ENCODE measurements at places on chromosomes 13 and 19. TPM values are rescaled to one million over a fixed set of nuclear protein-coding genes. Genes with fewer than 3 reads are reported as not detected.

- no peak for DNase-seq
These were observed 156.8 kb downstream of the DNAJC3 start for GRCh38 chr13:95833719-95834118.

GRCh38 chr13:44404261-44405132, 30.9 kb downstream of the SERP2 start:
- no peak for DNase-seq

- no peak for DNase-seq
These were observed 2.4 kb downstream of the CRLF1 start for GRCh38 chr19:18603958-18604819.

GRCh38 chr19:47107953-47108746, 5.4 kb downstream of the ZC3H4 start:
- no peak for DNase-seq

GRCh38 chr19:38815059-38816001, 2.6 kb upstream of the LGALS4 start:
- DNase-seq = no peak

Gene DMPK
- 212 TPM for total RNA-seq

GRCh38 chr13:114303700-114304327, 10.5 kb upstream of the CHAMP1 start:
- no peak for DNase-seq

Gene ZNF534
- 0.68 TPM for total RNA-seq

DNA sequence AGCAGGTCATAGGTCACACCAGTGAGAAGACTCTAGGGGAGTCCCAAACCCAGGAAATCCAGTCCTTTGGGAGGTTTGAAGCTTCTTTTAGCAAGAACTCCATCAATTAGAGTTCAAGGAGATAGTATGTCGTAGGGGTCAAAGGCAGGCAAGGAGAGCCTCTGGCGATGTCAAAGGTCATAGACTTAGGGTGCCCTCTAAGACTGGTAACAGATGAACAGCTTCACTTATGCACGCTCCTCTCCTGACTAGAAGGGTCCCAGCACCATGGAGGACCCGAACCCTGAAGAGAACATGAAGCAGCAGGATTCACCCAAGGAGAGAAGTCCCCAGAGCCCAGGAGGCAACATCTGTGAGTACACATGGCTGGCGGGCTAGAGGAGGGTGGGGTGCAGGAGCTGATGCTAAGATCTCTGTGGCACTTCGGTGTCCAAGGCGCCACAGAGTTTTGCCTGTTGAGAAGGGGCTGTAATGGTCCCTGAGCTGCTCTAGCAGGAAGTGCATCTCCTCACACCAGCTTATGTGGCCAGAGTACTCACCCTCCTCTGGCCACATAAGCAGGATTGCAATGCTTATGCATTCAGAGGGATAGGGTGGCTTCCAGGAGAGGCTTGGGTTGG, 557 bp downstream of the ZNF576 start:
- DNase-seq = no peak

GRCh38 chr13:24931450-24932251, 164.3 kb upstream of the PABPC3 start:
- no peak for DNase-seq

GRCh38 chr13:101785858-101786257, 333.4 kb downstream of the ITGBL1 start:
- DNase-seq = no peak

DNA sequence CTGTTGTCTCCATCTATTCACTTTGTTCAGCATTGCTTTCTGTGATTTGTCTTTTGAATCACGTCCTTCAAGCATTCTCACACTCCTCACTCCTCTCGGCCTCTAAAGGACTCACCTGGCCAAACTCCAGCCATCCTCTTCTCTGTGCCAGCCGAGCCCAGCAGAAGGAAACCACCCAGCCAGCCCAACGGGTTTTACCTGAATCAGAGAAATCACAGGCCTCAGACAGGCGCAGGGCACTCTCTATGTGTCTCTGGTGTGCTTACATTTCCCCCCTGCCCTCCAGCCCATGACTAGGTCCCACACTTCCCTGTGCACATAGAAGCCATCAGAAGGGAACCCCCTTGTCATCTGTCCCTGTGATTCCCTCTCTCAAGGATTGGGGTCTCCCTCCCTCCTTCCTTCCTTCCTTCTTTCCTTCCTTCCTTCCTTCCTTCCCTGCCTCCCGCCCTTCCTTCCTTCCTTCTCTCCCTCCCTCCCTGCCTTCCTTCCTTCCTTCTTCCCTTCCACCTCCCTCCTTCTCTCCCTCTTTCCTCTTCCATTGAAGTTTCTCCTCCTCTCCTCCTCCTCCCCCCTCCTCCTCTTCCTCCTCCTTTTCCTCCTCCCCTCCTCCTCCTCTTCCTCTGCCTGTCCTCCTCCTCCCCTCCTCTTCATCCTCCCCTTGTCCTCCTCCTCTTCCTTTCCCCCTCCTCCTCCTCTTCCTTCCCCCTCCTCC, 8.8 kb upstream of the ZNF541 start:
- DNase-seq = no peak

Gene COG6
- 28.9 TPM for total RNA-seq

Gene TMPRSS9
- total RNA-seq = 0.54 TPM

GRCh38 chr13:98260357-98261164, 83.5 kb upstream of the RNF113B start:
- DNase-seq = no peak

DNA sequence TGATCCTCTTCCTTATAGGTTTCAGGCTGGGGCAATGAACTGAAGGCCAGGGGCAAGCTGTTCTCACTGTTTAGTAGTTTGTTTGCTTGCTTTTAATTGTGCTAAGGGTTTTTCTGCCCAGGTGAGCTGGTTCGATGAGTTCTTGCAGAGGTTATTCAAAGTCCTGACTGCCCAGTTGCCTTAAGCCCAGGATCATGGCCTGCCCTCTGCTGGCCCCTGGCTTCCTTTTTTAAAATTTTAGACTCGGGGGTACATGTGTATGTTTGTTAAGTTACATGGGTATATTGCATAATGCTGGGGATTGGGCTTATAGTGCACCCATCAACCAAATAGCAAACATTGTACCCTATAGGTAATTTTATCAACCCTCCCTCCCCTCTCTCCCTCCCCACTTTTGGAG, 65.7 kb downstream of the ZNF536 start:
- no peak for DNase-seq

Gene TMEM38A
- total RNA-seq = 7.6 TPM

DNA sequence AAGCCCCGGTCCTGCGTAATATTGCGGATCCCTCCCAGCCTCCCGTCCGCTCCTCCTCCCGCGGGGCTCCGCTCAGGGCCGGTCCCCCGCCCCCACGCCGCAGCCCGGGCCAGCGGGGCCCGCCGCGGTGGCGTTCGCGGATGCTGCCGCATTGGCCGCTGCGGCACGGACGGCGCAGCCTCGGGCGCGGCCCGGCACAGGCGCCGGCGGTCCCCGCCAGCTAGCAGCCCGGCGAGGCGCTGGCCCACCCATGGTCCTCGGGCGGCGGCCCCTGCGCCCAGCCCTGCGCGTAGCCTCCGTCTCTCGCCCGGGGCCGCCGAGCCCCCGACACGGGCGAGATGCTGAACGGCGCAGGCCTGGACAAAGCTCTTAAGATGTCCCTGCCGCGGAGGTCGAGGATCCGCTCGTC, at the start of gene ATP8A2:
Gene ATP8A2 (plus strand): TSS at position 100 of the 409 bp plus-strand sequence. CDS start 239 bp downstream, at position 339.
- DNase-seq = no peak

- no peak for DNase-seq
These were observed 9.3 kb downstream of the CD177 start for GRCh38 chr19:43362745-43363144.

Gene NCR1
- total RNA-seq = not detected

Gene ANGPTL8
- not detected for total RNA-seq

GRCh38 chr19:976476-976875, 7.7 kb upstream of the WDR18 start:
- DNase-seq = no peak

- DNase-seq = no peak
These were observed 6.3 kb downstream of the PGLYRP1 start for GRCh38 chr19:46016426-46017094.

Gene ADAMTS10
- 164 TPM for total RNA-seq

DNA sequence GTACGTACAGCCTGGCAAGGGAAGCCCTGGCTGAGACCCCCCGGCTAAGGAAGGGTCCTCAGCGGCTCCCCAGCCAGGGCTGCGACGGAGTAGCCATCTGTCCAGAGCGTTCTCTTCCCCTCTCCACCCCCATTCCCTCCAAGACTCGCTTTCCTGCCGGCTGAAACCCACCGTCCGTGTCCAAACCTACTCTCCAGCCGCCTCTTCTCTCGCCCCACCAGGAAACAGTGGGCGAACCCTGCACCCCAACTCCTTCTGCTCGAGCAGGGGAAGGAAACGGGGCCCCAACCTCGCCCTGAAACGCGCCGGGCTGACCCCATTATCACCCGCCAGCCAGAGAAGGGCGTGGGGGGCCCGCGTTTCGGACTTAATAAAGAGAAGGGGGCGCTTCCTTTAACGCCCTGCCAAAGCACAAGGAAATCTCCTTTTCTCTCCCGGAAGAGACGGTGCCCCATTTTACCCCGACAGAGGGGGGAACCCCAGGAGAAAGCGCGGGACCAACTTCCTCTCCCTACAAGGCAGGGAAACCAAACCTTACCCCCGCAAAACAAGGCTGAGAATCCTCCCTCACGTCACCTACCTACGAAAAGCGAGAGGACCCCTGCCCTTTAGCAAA, 2.5 kb downstream of the ZC3H4 start:
- no peak for DNase-seq

DNA sequence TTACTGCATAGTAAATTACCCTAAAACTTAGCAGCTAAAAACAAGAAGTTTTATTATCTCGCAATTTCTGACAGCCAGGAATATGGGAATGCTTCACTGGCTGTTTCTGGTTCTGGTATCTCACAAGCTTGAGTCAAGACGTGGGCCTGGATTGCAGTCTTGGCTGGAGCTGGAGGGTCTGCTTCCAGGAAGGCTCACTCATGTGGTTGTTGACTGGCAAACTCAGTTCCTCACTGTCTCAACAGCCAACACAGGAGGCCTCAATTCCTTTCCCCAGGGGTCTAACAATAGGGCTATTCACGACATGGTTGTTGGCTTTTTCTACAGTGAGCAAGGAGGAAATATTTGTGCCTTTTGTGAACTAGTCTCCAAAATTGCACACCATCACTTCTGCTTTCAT, 146.3 kb downstream of the GPC5 start:
- no peak for DNase-seq

Gene MYO1F
- total RNA-seq = 29.6 TPM

DNA sequence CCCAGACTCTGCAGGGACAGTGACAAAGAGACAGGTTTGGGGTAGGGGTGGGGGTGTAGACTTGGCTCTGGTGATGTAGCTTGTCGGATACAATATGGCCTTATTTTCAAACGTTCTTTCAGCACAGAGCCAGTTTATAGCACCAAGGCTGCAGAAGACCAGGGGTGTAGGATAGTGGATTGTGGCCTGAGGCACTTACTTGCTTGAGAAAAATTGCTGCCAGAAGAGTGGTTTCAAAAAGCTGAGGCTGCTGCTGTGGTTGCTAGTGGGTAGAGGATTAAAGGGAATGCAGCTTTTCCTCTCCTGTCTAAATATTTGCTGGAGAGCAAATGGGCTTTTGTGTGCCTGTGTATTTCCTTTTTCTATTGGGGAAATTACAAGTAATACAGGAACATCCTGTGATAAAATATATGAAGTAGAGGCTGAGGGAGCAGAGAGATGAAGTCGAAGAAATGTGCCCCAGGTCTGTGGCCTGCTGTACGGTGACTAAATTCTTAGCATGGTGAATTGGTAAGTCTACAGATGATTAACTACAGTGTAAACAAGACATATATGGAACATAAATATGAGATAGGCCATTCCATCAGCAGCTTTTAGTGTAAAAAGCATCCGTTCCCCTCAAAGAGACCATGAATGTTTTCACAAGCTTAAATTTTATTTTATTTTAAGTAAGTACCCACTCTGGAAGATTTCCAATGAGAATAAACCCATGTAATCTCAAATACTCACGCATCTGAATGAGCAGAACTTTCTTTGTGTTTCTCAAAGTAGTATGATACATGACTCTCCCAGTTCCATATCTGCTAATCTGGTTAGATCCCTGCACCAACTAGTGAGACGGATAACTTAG, 112.9 kb downstream of the LRCH1 start:
- DNase-seq = no peak

Gene C19orf67
- not detected for total RNA-seq

Gene LRRC25
- total RNA-seq = 18.7 TPM

DNA sequence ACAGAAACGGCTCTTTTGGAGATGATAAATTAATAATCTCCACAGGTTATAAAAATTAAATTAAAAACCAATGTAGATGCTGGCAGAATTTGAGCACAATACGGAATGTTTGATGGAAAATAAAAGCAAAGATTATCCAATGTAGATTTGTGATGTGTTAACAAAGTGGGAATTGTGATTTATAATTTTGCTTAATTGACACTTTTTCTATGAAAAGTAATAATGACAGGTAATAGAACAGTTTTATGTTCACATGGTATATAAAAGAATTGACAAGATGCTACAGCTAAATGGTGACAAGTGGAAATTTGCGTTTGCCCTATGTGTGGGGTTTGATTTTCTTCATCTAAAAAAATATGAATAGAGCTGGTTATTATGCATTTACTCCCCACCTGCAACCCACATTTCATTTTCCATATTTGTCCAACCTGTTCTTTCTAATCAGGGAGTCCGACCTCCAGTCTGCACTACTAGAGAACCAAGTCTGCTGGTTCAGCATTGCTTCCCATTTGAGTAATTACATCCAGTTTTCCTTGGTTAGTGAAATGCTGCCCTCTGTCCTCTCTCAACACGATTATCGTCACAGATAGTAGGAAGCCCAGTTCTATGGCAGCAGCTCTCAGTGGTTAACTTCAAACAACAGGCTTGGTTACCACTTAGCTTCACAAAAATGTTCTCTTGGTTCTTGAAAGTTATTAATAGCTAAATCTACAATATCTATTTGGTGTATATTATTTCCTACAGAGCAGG, 61.4 kb upstream of the SLITRK1 start:
- no peak for DNase-seq

DNA sequence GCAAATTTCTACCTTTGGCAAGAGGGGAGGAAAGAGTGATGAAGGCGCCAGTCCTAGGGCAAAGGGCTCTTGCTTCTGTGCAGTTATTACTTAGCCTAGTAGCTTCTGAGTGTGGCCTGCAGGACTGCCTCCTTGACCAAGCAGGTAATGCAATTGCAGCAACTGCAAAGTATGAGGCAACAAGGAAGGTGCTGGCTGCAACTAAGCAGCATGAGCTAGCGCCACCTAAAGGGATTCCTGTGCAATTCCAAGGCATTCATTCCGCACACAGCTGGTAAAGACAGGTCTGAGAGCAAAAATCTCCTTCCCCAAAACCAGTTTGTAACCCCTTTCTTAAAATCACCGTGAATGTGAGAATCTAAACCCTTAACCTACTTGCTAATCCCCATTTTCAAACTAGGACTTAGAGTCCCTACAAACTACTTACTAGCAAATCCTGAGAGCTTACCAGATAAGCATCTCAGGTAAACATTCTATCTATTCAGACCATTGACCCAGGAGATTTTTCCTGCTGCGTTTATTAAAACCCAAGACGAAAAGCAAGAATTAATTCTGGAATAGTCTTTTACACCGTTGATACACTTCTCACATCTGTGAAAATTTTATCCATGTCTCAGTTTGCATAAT, 62.9 kb downstream of the DCT start:
- DNase-seq = no peak

Gene KISS1R
- not detected for total RNA-seq

Gene TMEM147
- 75.8 TPM for total RNA-seq

GRCh38 chr13:26568132-26568815, 10.8 kb downstream of the WASF3 start:
- DNase-seq = no peak

Data from thoracic aorta (tissue), 2 donors.